ENCODE measurements at places on chromosomes 2 and 18.

- DNase-seq, result no peak
Observed at GRCh38 chr2:51028829-51029228, 3.1 kb downstream of the NRXN1 start.

DNA sequence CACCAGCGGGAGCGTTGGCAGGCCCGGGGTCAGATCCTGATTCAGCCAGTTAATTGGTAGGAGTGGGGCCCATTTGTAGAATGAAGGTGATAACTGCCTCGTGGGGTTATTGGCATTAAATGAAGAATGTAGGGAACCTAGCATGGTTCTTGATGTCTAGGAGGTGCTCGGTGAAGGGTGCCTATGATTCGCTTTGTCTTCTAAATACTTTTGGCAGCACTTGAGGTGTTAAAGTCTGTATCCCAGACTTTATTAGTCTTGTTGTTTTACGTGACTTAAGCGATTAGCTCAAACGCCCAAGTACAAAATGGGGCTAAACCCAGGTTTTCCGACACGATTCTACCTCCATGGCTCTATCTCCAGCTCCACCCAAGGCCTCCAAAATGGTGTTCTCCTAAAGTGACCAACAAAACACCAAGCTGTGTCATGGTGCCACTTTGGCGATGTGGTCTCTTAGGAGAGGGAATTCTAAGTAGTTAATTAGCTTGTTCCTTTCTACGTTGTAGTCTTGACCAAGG, 980 bp upstream of the PPP4R1 start:
- no peak for DNase-seq

GRCh38 chr2:37357069-37357468, 12.6 kb downstream of the QPCT start:
- no peak for DNase-seq

- DNase-seq, result peak; percentile 51
Observed at GRCh38 chr2:290090-290722, 2.3 kb upstream of the ALKAL2 start.

DNA sequence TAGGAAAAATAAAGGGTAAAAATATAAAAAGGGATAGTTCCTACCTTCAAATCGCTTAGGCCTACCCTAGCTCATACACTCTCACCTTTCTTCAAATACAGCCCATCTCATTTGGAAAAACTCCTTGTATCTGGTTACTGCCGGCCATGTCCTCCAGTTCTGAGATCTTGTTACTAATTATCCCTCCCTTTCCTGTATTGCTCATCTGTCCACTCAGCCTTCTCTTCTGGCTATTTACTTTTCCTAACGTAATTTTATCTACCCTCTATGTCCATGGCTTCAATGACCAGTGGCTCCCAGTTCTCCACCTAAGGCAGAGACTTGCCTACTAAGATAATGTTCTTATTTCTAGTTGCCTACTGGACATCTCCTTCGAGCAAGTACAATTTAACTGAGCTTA, 342.9 kb upstream of the ACVR2A start:
- DNase-seq, result no peak
